ENCODE measurements at places on chromosomes 13 and 19.

DNA sequence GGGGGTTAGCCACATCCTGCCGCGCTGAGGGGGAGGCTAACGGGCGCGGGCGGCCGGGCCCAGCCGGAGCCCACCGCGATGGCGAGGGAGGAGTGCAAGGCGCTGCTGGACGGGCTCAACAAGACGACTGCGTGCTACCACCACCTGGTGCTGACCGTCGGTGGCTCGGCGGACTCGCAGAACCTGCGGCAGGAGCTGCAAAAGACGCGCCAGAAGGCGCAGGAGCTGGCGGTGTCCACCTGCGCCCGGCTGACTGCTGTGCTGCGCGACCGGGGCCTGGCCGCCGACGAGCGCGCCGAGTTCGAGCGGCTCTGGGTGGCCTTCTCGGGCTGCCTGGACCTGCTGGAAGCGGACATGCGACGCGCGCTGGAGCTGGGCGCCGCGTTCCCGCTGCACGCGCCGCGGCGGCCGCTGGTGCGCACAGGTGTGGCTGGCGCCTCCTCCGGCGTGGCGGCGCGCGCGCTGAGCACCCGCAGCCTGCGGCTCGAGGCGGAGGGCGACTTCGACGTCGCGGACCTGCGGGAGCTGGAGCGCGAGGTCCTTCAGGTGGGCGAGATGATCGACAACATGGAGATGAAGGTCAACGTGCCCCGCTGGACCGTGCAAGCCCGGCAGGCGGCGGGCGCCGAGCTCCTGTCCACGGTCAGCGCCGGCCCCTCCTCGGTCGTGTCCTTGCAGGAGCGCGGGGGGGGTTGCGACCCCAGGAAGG, 692 bp downstream of the RGS9BP start:
- ATAC-seq = no peak

DNA sequence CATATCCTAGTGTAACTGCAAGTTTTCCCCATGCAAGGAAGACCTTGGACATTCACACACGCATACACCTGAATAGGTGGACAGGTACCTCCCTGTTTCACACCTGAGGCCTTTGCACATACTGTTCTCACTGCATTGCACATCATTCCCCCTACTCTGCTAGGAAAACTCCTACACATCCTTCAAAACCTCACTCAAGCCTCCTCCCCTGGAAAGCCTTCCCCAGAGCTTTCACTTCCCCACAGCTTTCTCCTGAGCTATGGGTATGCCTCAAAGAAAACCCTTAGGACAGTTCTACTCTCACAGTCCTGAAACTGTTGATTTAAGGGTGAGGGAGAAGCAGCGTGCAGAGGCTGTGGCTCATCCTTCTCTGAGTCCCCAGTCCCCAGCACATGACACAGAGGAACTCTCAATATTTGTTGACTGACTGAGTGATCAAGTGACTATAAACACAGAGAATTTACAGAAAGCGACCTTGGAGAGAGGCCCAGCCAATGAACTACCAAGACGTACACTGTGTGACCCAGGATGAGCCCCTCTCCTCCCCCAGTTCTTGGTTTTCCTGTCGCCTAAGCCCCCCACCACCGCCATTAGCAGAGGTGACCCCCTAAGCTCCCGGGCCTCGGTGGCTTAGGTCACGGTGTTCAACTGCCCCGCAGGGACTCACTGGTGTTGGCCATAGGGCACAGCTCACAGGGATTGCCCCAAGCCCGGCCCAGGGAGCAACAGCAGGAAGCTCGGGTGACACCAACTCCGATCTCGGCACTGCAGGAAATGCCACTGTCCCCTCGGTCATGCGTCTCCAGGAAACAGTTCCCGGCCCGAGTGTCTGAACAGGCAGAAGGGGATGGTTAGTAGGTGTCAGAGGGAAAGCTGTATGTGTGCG, 40.6 kb downstream of the FBN3 start:
- no peak for ATAC-seq

GRCh38 chr19:8320564-8321066, 560 bp downstream of the NDUFA7 start:
- peak; percentile 9 for ATAC-seq

DNA sequence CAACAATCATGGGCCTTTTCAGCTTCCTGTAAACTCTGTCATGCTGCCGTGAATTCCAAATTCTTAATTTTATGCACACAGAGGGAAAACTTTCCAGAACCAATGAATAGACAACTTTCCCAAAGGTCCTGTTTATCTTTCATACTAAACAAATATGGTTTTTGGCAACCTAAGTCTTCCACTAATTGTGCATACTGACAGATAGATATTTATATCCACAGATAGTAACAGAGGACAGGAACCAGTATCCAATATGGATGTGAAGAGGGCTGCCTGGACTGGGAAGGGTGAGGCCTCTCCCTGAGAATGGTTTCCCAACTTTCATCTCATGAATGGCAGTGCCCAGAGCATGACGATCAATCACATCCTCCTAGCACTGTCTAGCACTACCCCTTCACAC, 80.4 kb downstream of the MRPL57 start:
- ATAC-seq = no peak

GRCh38 chr13:79725841-79726240, 244.9 kb downstream of the NDFIP2 start:
- ATAC-seq = no peak

DNA sequence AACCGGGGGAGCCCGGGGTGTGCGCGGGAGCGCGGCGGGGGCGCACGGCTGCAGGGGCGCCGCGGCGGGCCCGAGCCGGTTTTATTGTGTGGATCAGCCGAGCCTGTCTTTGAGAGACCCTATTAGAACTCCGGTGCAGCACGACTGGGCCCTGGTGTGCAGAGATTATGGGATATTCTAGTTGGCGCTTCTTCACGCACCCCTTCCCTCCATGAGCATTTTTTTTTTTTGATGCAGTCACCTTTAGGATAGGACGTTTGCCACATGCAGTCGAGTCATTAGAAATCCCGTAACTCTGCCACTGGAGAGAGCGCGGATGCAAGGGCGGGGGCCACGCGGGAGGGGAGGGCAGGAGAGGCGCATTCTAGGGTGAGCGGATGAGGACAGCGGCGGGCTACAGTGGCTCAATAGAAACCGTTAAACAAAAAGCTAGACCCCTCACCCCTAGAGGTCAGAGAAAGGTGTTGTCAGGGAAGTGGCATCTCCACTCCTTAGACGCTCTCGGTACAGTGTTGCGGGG, 3.7 kb downstream of the FGF9 start:
- no peak for ATAC-seq

All from stimulated activated memory B cell treated with anti-CD40 and anti-IgM and Interleukin-4, amounts not matched to agents 10 μg/mL and 1 μg/mL and 100 μg/mL, for 72 hours (primary cell).